Tibial nerve (tissue), 4 donors: ENCODE measurements at places on chromosomes 1 and 21. TPM values are rescaled to one million over a fixed set of nuclear protein-coding genes. Genes with fewer than 3 reads are reported as not detected.

Gene ITLN1
- not detected for total RNA-seq

Gene RHD
- total RNA-seq = not detected

Gene PFKFB2
- total RNA-seq = 6.5 TPM

Gene CD101
- 2.9 TPM for total RNA-seq

Gene TLCD4
- total RNA-seq = 9.0 TPM

Gene TRIM67
- not detected for total RNA-seq

Gene CHRM3
- total RNA-seq = 6.5 TPM

Gene NR1I3
- not detected for total RNA-seq

DNA sequence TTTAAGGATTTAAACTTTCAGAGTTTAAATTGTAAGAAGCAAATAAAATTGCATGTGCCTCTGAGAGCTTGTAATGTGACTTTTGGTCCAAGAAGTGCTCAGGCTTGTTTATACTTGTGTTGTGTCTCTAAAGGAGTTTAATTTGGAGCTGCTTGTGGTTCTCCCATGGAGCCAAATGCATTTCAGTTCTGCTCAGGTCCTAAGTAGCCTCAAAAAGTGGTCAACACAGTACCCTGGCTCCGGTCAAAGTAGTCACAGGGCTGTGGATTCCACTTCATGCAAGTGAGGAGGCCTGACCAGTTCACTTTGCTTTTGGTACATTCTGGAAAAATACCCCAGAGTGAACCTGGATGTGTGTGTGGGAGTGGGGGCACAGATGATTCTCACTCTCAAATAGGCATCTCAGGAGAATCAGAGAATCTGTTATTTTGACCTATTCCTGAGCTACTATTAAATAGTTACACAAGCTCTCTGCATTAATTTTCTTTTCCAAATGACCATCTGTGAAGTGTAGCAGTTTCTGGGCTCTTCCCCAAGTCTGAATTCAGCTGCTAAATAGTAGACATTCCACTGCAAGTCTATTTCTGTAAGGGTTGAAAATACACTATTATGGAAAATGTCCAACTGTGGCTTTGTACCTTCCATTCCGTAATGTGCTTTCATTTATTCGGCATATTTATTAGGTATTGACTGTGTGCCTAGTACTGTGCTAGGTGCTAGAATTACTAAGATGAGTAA lies 31.7 kb upstream of the AGO1 start:
- H3K4me3 ChIP-seq = no peak overlapping the region
- H3K4me1 ChIP-seq = peaks cover 13% of the 10 kb centered on the region
- peaks cover 63% of the 10 kb centered on the region for H3K36me3 ChIP-seq
- H3K27ac ChIP-seq = no peak overlapping the region
- DNase-seq = no peak

DNA sequence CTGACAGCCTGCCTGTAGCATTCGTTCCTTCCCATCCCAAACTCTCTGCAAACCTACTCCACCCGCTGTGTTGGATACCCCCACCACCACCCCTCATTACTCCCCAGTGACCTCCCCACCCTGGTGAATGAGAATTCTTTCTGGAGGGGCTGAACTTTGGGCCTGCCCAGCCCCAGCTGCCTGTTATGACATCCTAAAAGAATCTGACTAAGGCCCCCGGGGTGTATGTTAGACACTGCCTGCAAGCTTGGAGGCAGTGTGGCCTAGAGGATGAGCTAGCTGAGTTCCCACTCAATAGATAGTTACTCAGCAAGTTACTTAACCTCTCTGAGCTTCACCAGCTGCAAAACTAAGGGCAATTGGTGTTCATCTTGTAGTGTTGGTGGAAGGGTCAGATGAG lies 110.2 kb upstream of the FGGY start:
- DNase-seq = peak; percentile 31
- H3K4me1 ChIP-seq = no peaks in the 10 kb centered on the region
- H3K27ac ChIP-seq = peak overlapping the region; percentile 7
- H3K36me3 ChIP-seq = no peaks in the 10 kb centered on the region
- H3K4me3 ChIP-seq = no peak overlapping the region

DNA sequence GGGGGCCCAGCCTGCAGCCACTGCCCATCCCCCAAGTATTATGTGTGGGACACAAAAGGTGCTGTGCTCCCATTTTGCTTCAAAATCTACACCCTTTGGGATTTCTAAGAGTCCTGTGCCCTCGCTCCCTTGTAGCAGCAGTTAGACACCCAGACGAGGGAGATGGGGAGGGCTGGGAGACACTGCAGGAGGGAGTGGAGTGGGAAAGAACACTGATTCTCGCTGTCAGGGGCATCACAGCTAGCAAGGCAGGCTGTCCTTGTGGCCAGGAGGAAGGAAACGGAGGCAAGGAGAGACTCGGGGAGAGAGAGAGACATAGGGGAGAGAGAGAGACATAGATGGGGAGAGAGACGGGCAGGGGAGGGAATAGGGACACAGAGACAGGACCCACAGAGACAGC lies 38.5 kb downstream of the CSMD2 start:
- no peaks in the 10 kb centered on the region for H3K36me3 ChIP-seq
- no peaks in the 10 kb centered on the region for H3K4me1 ChIP-seq
- no peak overlapping the region for H3K4me3 ChIP-seq
- H3K27ac ChIP-seq = no peak overlapping the region
- no peaks in the 10 kb centered on the region for H3K27me3 ChIP-seq

GRCh38 chr1:15411593-15412137 lies 2.0 kb downstream of the EFHD2 start:
- H3K36me3 ChIP-seq = no peaks in the 10 kb centered on the region
- peaks cover 41% of the 10 kb centered on the region for H3K4me1 ChIP-seq
- peak; percentile 51 for DNase-seq
- peak overlapping the region; percentile 52 for H3K27ac ChIP-seq
- H3K4me3 ChIP-seq = no peak overlapping the region

GRCh38 chr1:212158912-212159796 lies 123.6 kb downstream of the DTL start:
- no peak overlapping the region for H3K4me3 ChIP-seq
- no peak for DNase-seq
- H3K4me1 ChIP-seq = peaks cover 5% of the 10 kb centered on the region
- no peaks in the 10 kb centered on the region for H3K27me3 ChIP-seq

DNA sequence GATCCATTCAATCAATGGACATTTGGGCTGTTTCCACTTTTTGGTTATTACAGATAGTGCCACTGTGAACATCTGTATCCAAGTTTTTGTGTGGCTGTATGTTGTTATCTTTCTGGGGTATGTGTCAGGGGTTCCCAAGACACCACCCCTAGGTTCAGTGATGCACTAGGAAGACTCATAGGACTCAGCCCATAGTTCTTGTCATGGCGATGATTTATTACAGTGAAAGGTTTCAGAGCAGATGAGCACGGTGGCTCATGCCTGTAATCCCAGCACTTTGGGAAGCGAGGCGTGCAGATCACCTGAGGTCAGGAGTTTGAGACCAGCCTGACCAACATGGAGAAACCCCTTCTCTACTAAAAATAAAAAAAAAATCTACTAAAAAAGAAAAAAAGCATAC lies 64.1 kb downstream of the MAN1C1 start:
- H3K36me3 ChIP-seq = no peaks in the 10 kb centered on the region
- H3K27me3 ChIP-seq = no peaks in the 10 kb centered on the region
- H3K27ac ChIP-seq = no peak overlapping the region
- no peak for DNase-seq

DNA sequence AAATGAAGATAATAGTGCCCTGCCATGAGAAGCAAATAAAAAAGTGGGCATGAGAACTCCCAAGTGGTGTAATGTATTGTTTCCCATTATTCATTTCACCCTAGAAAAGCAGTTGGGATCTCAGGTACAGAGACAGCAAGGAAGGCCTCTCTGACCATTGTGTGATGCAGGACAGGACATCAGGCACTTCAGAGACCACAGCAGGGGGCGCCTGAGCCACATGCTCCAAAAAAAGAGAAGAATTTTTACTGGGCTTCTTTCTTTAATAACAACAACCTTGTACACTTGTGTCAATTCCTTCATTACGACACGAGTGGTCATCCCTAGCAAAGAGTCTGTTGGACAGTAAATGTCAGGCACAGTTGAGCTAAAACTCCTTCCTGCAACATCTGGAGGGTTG lies 533.3 kb downstream of the OMA1 start:
- no peak overlapping the region for H3K4me3 ChIP-seq
- no peaks in the 10 kb centered on the region for H3K36me3 ChIP-seq
- H3K27me3 ChIP-seq = no peaks in the 10 kb centered on the region
- no peak overlapping the region for H3K27ac ChIP-seq
- H3K4me1 ChIP-seq = no peaks in the 10 kb centered on the region

DNA sequence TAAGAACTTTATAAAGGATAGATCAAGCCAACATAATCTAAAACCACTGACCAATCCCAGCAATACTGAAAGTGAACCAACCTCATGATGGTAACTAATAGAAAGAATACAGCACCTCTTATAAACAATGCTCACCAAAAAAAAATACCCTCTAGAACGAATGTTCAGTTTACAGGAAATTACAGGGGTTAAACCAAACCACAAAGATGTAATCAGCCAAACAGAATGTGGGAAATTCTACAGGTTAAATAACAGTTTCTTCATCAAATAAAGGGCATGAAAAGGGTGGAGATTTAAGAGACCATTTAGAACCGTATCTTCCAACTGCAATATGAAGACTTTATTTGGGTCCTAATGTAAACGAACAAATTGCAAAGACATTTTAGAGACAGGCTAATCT lies 30.4 kb downstream of the ARID4B start:
- no peak for DNase-seq
- H3K4me1 ChIP-seq = no peaks in the 10 kb centered on the region
- no peaks in the 10 kb centered on the region for H3K36me3 ChIP-seq

DNA sequence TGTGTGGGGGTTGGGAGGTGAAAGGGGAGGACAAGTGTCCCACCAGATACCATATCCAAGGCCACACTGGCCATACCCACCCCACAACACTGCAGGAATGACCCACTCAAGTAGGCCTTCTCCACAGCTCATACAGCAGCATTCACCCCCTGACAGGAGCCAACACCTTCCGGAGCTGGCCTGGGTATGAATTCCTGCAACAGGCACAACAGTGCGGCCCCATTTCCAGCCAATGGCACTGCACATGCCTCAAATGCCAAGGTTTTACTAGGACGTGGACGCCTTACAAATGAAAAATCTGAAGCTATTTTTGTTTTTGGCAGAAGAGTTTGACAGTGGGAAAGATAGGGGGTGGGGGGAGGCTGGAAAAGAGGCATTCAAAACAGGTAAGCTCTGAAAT lies 2.0 kb downstream of the KCND3 start:
- no peak for DNase-seq
- H3K4me3 ChIP-seq = no peak overlapping the region
- no peaks in the 10 kb centered on the region for H3K36me3 ChIP-seq
- peaks cover 15% of the 10 kb centered on the region for H3K4me1 ChIP-seq
- peaks cover 3% of the 10 kb centered on the region for H3K27me3 ChIP-seq

- H3K36me3 ChIP-seq = no peaks in the 10 kb centered on the region
- peaks cover 42% of the 10 kb centered on the region for H3K4me1 ChIP-seq
- DNase-seq = no peak
- H3K27ac ChIP-seq = peak overlapping the region; percentile 71
- peak overlapping the region; percentile 7 for H3K4me3 ChIP-seq
Measured at GRCh38 chr1:174965362-174966007, 34.3 kb upstream of the CACYBP start.

- no peaks in the 10 kb centered on the region for H3K36me3 ChIP-seq
- DNase-seq = no peak
- no peaks in the 10 kb centered on the region for H3K27me3 ChIP-seq
- no peak overlapping the region for H3K27ac ChIP-seq
Measured at GRCh38 chr1:78281580-78281979, 209.2 kb upstream of the PTGFR start.

DNA sequence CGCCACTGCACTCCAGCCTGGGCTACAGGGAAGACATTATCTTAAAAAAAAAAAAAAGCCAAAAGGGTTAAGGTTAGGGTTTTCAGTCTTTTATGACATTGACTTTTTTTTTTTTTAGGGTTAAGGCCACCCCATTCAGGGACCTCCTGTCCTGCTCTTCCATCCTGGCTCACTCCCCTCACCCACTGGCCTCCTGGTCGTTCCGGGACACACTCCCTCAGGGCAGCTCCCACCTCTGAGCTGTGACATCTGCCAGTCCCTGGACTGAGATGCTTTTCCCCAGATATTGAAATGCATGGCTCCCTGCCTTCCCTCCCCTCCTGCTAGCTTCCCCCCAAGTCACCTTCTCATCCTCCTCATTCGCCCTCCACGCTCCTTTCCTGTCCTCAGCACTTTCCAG lies 9.6 kb downstream of the PLEKHG5 start:
- no peaks in the 10 kb centered on the region for H3K36me3 ChIP-seq
- H3K4me3 ChIP-seq = no peak overlapping the region
- DNase-seq = no peak
- peaks cover 24% of the 10 kb centered on the region for H3K4me1 ChIP-seq

DNA sequence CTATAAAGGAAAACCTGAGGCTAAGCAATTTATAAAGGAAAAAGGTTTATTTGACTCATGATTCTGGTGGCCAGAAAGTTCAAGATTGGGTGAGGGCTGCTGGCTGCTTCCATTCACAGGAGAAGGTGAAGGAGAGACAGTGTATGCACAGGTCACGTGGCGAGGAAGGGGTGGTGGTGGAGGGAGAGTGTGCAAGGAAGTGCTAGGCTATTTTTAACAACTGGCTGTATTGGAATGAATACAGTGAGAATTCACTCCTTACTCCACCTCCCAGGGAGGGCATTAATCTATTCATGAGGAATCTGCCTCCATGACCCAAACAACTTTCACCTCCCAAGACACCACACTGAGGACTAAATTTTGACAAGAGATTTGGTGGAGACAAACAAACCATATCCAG lies 51.0 kb downstream of the SYDE2 start:
- DNase-seq = no peak
- no peak overlapping the region for H3K4me3 ChIP-seq
- no peaks in the 10 kb centered on the region for H3K27me3 ChIP-seq
- H3K27ac ChIP-seq = no peak overlapping the region

GRCh38 chr1:187477103-187477502 lies 648.4 kb downstream of the PLA2G4A start:
- no peaks in the 10 kb centered on the region for H3K27me3 ChIP-seq
- DNase-seq = no peak
- no peaks in the 10 kb centered on the region for H3K36me3 ChIP-seq

DNA sequence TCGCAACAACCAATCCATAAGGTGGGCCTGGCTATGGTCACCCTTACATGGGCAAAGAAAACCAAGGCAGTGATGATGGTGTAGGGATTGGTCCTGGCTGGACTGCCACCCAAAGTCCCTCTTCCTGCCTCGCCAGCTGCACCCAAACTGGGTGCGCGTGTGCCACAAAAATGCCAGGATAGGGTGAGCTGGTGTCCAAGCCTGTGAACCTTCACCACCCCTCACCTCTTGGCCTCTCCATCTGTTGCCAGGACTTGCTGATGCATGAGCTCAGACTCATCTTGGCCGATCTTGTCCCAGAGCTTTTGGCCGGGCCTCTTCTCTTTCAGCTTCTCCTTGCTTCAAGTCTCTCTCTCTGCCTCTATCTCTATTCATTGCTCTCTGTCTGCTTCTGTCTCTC lies 41.8 kb downstream of the FOXD2 start:
- H3K27me3 ChIP-seq = no peaks in the 10 kb centered on the region
- H3K4me3 ChIP-seq = no peak overlapping the region
- DNase-seq = no peak
- H3K36me3 ChIP-seq = no peaks in the 10 kb centered on the region
- peaks cover 54% of the 10 kb centered on the region for H3K4me1 ChIP-seq

- H3K27ac ChIP-seq = no peak overlapping the region
- no peak overlapping the region for H3K4me3 ChIP-seq
- DNase-seq = no peak
- peaks cover 10% of the 10 kb centered on the region for H3K4me1 ChIP-seq
- H3K27me3 ChIP-seq = no peaks in the 10 kb centered on the region
Measured at GRCh38 chr1:50853325-50853724, 106.7 kb downstream of the FAF1 start.

- DNase-seq = no peak
- H3K27ac ChIP-seq = no peak overlapping the region
- H3K4me1 ChIP-seq = peaks cover under 1% of the 10 kb centered on the region
- no peak overlapping the region for H3K4me3 ChIP-seq
- H3K27me3 ChIP-seq = no peaks in the 10 kb centered on the region
- no peaks in the 10 kb centered on the region for H3K36me3 ChIP-seq
Measured at GRCh38 chr1:4621646-4622045, 32.8 kb upstream of the AJAP1 start.
